MCF 10A (cell line): ENCODE measurements at places on chromosomes 13 and 19. TPM values are rescaled to one million over a fixed set of nuclear protein-coding genes. Genes with fewer than 3 reads are reported as not detected.

Gene ZNF43
- total RNA-seq: 0.09 and 0.32 TPM in 2 replicates

GRCh38 chr19:46429999-46430398 is 1.3 kb upstream of the PNMA8C start:
- H3K4me1 ChIP-seq: no peaks in the 10 kb centered on the region
- no peak overlapping the region for H3K4me3 ChIP-seq
- peaks cover 5% of the 10 kb centered on the region for H3K36me3 ChIP-seq
- H3K27me3 ChIP-seq: peaks cover 10% of the 10 kb centered on the region

GRCh38 chr13:29774830-29775229 is 75.6 kb downstream of the UBL3 start:
- H3K4me3 ChIP-seq: no peak overlapping the region
- H3K27ac ChIP-seq: no peak overlapping the region
- H3K4me1 ChIP-seq: no peaks in the 10 kb centered on the region
- H3K36me3 ChIP-seq: peaks cover 12% of the 10 kb centered on the region
- H3K27me3 ChIP-seq: no peaks in the 10 kb centered on the region
- DNase-seq: no peak

GRCh38 chr19:33158365-33158764 is 26.5 kb downstream of the WDR88 start:
- no peak overlapping the region for H3K27ac ChIP-seq
- no peaks in the 10 kb centered on the region for H3K27me3 ChIP-seq
- H3K4me3 ChIP-seq: no peak overlapping the region
- H3K36me3 ChIP-seq: no peaks in the 10 kb centered on the region
- no peak for DNase-seq
- H3K4me1 ChIP-seq: no peaks in the 10 kb centered on the region
